ENCODE measurements at places on chromosomes 6 and 20.

DNA sequence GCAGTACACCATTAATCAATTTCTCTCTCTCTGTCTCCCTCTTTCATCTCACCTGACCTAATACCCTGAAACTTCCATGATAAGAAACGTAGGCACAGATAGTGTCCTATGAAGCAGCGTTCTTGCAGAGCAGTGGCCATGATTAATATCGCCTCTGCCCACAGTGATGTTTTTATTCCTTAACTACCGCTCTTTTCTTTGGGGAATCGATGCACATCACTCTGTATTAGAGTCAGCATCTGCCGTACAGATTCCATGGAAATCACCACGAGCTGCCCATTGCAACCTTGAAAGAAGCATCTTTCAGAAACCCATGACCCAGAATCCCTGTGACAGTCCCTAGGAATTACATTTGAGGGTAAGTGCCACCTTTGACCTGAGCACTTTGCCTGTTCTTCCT is 152.0 kb upstream of the ECI2 start:
- DNase-seq, result no peak

DNA sequence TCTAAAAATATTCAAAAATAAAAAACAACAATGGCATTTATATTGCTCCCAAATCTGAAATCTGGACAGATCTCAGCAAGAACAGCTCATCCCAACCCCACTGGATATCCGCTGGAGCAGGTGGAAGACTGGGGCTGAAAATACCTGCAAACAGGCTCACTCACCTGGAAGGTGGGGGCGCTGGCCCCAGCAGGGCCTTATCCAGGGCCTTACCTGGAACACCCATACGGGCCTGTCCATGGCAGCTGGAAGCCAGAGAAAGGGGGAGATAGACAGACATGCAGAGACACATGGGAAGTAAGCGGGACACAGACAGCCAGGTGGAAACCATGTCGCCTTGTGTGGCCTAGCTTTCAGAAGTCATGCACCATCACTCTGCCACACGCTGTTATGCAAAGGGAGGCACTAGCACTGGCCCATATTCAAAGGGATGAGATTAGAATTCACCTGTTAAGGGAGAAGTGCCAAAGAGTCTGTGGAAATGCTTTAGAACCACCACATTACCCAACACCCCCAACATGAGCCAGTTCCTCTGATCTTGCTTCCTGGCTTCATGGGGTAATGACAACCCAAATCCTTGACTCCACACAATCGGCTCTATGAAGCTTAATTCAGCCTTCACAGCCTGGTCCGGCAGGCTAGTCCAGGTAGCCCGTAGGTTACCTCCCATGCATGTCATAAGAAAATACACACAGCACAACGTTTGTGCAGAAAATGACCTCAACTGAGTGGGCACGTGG is 99.0 kb upstream of the CDYL start:
- no peak for DNase-seq

GRCh38 chr20:62244644-62245108 is 6.4 kb downstream of the OSBPL2 start:
- no peak for DNase-seq

- no peak for DNase-seq
Measured at GRCh38 chr20:33701629-33702450, 15.7 kb upstream of the E2F1 start.

GRCh38 chr20:51511861-51512619 is 30.5 kb downstream of the NFATC2 start:
- DNase-seq, result no peak

DNA sequence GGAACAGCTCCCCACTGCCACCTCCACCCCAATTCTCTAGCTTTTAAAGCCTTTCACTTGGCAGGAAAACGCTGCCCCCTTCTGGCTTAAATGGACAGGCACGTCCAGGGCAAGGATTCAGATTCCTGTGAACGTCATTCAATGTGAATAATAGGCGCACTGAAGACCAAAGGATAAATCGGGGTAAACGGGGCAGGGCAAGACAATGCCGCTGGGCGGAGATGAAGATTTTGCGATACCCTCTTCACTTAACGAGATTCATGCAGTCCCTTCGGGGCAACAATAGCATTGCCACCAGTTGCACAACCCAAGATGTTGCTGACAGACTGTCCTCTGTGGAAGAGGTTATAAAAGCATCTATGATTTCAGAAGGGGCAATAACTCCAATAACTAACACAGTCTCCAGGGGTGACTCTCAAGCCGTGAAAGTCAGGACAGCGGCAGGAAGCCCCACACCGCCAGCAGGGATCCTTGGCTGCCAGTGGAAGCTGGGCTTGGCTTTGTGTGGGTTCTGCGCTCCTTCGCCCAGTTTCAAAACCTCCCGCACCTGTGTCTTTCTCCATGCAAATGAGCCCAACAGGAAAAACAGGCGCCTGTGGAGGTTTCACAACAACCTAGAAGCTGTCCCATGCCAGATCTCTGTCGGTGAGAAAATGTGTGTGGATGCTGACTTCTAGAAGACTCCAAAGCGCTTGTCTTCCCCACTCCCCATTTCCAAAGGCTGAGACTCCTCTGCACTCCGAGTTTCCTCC is 291.8 kb downstream of the BMP7 start:
- DNase-seq, result no peak

DNA sequence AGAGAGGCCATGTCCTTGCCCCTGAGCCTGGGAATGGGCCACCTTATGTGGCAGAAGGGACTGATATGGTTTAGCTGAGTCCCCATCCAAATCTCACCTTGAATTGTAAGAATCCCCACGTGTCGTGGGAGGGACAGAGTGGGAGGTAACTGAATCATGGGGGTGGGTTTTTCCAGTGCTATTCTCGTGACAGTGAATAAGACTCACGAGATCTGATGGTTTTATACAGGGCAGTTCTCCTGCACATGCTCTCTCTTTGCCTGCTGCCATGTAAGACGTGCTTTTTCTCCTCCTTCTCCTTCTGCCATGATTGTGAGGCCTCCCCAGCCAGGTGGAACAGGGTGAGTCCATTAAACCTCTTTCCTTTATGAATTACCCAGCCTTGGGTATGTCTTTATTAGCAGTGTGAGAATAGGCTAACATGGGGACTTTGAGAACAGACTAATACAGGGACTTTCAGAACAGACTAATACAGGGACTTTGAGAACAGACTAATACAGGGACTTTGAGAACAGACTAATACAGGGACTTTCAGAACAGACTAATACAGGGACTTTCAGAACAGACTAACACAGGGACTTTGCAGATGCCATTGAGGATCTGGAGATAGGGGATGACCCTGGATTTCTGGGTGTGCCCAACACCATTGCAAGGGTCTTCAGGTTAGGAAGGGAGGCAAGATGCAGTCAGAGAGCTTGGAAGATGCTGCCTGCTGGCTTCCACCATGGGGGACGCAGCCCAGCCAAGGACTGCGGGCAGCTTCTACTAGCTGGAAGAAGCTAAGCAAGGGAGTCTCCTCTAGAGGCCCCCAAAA is 86.9 kb downstream of the RAMACL start:
- DNase-seq, result no peak

- DNase-seq, result no peak
Measured at GRCh38 chr6:169014211-169015197, 239.1 kb downstream of the THBS2 start.

- no peak for DNase-seq
Measured at GRCh38 chr6:42250274-42250931, 32.7 kb upstream of the MRPS10 start.

DNA sequence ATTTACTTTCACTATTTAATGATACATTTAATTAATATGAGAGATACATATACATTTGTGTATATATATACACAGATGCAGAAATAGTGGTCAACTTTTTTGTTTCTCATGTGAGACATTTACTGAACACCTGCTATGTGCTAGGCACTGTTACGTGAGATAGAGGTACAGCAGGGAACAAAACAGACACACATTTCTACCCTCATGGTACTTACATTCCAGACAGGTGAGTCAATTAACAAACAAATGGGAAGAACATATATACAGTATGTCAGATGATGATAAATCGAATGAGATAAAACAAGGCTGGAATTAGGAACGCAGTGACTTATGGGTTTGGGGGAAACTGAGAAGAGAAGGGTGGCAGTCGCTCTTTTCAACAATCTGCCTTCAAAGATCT is 5.1 kb downstream of the TFB1M start:
- DNase-seq, result no peak

- DNase-seq, result no peak
Measured at GRCh38 chr6:162576016-162576415, 151.6 kb downstream of the PRKN start.

DNA sequence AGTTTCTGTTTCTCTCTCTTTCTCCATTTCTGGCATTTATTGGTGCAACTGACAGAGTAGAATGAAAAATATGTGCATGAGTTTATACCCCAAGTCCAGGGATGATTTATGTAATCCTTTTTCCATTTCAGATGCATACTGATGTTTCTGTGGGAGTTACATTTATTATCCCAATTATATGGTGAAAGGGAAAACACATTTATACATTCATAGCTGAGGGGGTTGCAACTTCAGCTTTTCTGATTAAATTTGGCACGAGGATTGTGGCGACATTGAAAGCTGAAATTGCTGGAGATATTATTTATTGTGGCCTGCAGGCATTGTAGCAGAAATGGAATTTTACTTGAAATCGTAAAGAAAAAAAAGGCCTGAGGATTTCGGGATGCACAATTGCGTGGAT is 31.5 kb upstream of the FNDC1 start:
- DNase-seq, result no peak

DNA sequence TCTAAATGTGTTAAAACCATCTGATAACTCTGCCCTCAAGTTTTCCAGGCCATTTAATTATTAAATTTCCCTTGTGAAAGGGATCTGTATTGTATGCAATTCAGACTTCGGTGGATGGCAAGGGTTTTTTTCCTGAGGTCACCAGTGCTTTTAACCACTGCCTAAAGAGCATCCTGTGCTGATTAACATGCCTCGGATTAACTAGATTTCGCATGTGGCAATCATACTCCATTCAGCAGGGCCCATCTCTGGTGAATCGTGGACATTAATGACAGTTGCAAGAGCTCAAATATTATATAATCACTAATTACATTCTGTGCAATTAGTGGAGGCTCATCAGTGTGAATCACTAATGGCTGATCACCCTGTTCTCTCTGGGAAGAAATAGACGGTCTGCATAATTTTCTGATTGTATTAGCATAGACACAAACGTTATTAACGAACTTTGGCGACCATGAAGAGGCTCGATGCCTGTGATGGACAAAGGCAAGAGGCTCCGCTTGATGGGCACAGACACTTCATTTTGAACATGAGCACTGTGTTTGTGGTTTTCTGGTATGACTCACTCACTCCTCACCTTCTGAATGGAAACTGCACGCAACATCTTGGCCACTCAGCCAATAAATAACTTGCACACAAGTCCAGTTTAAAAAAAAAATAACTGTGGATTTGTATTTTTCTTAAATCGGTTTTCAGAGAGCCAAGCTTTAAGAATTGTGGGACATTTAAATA is 31.4 kb downstream of the LINC00237 start:
- DNase-seq, result no peak

- no peak for DNase-seq
Measured at GRCh38 chr20:35575958-35576357, 34.1 kb downstream of the ERGIC3 start.

GRCh38 chr6:81396916-81397315 is 355.6 kb downstream of the TENT5A start:
- DNase-seq, result no peak

DNA sequence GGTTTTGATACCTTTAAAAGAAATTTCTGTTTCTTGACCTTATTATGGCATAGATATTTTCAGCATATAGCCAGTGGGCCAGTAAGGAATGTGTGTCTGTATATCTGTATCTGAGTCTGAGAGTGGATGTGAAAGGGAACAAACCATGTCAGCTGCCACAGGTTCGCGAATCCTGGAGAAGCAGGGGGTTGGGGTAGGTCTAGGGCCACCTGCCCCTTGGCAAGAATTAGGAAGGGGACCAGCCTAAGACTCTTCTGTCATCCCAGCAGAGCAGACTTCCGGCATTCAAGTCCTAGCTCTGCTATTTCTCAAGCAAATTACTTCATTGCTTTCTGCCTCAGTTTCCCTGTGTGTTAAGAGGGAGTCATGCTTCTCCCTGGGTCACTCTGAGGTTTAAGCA is 180.3 kb upstream of the SNX9 start:
- no peak for DNase-seq

- no peak for DNase-seq
Measured at GRCh38 chr6:20771409-20771808, 237.2 kb downstream of the CDKAL1 start.

Measured in stimulated activated CD8-positive, alpha-beta memory T cell treated with anti-CD3 and anti-CD28 coated beads, Interleukin-15, amount 100 ng/mL, for 24 hours (primary cell).